ENCODE measurements at places on chromosomes 6 and 20.

DNA sequence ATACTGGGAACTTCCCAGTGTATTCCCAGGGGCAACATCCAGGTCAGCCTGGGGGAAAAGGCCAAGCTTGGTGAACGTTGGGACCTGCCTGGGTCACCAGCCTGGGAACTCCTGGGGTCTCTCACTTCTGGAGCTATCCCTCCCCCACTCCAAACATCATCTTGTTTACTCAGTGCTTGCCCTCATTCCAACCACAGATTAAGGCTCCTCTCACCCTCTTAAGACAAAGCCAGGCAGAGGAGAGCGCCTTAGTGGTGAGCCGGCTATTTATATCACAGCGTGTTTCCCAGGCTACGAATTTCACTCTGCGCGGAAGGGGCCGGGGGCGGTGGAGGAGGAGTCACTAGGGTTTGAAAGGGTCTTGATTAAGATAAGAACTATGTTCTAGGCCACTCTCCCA lies 12.1 kb downstream of the PRPH2 start:
- no peak for DNase-seq

DNA sequence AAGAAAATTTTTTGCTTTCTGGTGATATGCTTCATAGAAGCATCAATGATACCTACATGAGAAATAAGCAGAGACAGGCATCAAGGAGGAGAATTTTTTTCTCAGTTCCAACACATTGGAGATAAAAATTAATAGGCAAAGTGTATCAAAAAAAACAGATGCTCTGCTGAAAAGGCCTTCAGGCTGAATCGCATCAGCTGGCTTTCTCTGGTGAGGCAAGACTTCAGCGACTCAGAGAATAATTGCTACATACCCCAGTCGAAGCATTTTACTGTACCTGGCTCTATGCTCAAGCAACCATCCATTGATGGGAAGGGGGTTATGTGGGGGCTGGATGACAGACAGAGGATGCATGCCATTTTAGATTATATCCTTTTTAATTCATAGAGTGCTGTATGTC lies 415.1 kb downstream of the TFAP2A start:
- no peak for DNase-seq

GRCh38 chr6:56659721-56660380 lies 17.2 kb upstream of the DST start:
- no peak for DNase-seq

- DNase-seq = peak; percentile 17
These were observed 34.0 kb downstream of the TRERF1 start for GRCh38 chr6:42417641-42418112.

GRCh38 chr6:3526962-3527650 lies 70.3 kb upstream of the SLC22A23 start:
- no peak for DNase-seq

GRCh38 chr6:168935628-168936010 lies 318.0 kb downstream of the THBS2 start:
- no peak for DNase-seq

DNA sequence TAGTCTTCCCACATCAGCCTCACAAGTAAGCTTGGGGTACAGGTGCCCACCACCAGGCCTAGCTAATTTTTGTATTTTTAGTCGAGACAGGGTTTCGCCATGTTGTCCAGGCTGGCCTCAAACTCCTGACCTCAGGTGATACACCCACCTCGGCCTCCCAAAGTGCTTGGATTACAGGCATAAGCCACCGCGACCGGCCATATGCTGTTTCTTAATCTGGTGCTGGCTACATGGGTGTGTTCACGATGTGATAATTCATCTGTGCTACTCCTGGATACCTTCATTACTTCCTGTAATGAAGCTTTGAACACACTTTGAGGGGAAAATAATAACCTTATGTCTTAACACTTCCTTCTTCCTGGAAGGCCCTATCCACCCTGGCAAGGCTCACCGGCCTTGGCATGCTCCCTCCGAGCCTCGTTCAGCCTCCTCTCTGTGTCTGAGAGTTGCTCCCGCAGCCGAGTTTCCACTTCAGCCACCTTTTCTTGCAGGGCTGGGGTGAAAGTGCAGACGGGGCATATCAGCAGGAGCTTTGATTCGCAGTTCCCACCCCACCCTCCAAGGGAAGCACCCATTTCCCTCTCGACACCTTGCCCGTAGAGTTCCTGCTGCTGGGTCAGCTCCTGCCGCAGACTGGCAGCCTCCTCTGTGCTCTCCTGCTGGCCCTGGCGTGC lies 5.6 kb upstream of the PSORS1C2 start:
- no peak for DNase-seq

Measured in activated T-helper 9 cell treated with anti-CD3 and anti-CD28 coated beads, Interleukin-2, amount 50 U/mL, for 16 hours (primary cell).